Left renal cortex interstitium (tissue), 4 donors: ENCODE measurements at places on chromosomes 11 and 22. TPM values are rescaled to one million over a fixed set of nuclear protein-coding genes. Genes with fewer than 3 reads are reported as not detected.

The TRPC6 gene
- polyA plus RNA-seq = 7.5 TPM

The DDTL gene
- 7.5 TPM for polyA plus RNA-seq

GRCh38 chr11:122160841-122161590, 45.0 kb upstream of the BLID start:
- DNase-seq = no peak

- no peak for DNase-seq
Measured at GRCh38 chr11:115085461-115086210, 407.3 kb downstream of the NXPE2 start.

- no peak for DNase-seq
Measured at GRCh38 chr11:122612123-122612824, 43.2 kb upstream of the UBASH3B start.

DNA sequence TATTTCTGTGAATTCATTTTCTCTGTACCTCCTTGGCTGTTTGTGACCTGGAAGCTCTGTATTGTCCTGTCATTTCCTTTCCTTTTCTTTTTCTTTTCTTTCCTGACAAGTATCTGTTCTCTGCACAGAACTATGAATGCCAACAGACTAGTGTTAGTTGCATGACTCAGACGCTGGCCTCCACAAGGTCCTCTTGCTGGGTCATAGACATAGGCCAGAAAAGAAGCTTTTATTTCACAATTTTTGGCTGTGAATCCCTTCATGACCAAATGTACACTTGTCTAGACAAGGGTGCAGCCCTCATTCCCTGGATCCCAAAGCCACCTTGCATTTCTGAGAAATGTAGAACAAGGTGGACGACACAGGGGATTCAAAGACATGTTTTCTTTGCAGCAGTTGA, 104.1 kb upstream of the MTNR1B start:
- no peak for DNase-seq

- DNase-seq = no peak
Measured at GRCh38 chr11:20875889-20876288, 206.5 kb downstream of the NELL1 start.

- no peak for DNase-seq
Measured at GRCh38 chr11:26958005-26958701, 35.8 kb upstream of the FIBIN start.

DNA sequence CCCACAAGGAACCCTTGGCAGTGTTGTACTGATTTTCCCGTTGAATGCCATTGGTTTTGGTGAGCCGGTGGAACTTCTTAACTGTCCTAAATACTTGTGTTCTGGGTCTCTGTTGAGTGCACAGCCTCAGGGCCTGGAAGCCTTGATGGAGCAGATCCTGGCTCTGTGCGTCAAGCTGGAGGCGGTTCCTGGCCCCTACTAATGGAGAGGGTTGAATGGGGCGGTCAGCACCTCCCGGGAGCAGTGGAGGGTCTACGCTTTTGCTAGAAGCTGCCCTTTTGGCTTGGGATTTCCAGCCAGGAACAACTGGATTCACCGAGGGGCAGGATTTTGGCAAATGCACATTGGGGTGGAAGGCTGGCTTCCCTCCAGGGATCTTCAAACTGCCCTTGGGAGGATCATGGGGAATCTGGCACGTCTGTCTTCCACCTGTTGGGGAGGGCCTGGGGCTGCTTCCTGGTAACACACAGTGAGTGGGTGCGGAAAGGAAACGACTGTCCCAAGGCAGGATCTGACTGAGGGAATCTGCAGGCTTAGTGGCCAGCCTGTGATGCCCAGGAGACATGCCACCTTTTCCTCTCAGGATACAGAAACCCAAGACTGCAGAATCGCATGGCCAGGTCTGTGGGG, 6.9 kb upstream of the OSBPL5 start:
- no peak for DNase-seq

DNA sequence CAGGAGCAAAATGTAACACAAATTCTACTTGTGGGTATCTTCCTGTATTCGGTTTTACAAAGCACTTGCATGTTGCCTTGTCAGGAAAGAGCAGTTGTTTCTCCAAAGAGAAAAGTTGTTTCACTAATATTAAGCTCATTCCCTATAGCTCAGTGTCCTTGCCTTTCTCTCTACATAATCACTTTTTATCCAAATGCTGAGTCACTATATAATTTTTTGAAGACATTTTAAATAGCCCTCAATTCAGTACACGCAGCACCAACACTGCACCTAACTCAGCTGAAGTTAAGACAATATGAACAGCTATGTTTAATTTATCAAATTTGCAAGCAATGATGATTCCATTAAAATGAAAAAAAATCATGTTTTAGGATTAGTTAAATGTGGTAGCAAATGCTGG, 14.5 kb upstream of the MRTFA start:
- DNase-seq = no peak

The XRCC6 gene
- polyA plus RNA-seq = 314 TPM

DNA sequence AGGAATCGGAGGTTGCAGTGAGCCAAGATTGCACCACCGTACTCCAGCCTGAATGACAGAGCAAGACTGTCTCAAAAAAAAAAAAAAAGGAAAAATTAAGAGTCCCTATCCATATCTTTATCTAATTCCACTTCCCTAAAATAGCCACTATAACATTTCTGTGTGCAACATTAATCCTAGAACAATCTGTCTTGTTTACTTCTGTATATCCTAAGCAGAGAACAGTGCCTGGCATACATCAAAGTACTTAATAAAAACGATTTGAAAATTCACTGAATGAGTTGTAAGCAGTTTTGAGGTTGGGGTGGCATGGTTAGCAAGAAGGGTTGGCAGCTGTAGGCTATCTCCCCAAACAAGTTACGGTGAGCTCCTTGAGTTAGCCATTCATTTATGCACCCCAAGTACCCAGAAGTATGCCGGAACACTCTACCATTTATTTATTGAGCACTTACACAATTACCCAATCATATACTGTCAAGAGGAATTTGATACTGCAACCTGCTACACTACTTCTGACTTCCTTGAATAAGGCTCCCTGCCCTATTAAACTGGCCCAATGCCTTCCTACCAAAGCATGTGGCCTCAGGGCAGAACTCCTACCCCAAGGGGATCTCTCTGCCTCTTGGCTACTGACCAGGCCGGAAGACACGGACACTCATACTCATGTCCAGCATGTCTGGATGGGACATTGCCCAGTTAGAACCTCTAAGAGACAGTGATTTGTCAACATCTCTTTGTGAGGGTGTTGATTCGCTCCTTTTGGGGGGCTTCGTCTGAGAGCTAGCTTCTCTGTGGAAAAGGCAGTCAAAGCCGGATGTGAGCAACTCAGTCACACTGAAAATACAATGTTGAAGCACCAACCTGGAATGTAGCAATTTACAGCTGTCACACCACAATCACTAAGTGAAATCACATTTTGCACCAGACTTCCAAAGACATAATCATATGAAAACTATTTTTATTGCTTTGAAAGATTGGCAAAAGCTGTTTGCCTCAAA, 16.3 kb upstream of the TMEM41B start:
- no peak for DNase-seq

The CDC42BPG gene
- polyA plus RNA-seq = 5.2 TPM

- DNase-seq = no peak
Measured at GRCh38 chr11:20194470-20194869, 34.2 kb upstream of the DBX1 start.

DNA sequence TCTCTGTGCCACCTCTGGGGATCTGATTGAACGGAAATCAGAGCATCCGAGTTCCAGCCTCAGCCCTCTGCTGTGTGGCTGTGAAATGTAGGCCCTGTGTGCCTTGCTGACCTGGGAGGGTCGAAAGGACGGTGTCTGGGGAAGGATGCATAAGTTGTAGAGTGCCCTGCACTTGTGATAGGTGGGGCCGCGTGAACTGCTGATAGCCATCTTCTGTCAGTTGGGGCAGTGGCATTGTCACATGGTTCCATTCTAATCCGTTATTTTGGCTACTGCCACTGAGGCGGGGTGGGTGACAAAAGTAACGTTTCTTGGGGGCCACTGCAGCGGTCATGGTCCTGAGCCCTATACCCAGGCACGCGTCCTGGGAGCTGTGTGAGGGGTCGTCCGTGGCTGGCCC, 63.4 kb downstream of the LRP5 start:
- no peak for DNase-seq

GRCh38 chr11:91926965-91927364, 297.7 kb upstream of the FAT3 start:
- DNase-seq = no peak

The PATE2 gene
- not detected for polyA plus RNA-seq

DNA sequence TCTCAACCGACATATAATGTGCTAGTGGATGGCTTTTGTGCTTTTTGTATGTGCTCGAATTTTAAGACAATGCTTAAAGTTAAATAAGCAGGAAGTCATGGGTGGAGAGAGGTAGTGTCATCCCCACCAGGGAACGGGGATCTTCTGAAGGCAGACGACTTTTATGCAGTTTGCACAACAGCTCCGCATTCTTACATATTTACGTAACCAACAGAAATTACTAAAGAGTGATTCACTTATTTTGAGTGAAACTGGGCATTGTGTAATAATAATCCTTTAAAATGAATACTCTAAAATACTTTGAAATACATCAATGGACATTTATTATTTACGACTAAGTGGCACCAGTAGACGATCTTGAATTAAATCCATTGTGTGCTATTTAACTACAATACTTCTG, 305.1 kb downstream of the CNTN5 start:
- DNase-seq = no peak

The TSGA10IP gene
- polyA plus RNA-seq = not detected

DNA sequence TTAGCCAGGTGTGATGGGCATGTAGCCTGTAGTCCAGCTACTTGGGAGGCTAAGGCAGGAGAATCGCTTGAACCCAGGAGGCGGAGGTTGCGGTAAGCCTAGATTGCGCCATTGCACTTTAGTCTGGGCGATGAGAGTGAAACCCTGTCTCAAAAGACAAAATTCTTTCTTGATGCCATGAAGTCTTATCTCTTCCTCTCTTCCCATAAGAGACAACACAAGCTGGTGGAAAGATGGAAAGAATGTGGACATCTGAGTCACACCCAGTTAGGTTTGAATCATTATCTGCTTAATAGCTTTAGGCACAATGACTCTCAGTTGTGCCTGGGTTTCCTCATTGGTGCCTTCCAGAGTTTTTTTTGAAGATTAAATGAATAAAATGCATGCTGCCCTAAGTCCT, 35.3 kb downstream of the KREMEN1 start:
- no peak for DNase-seq

GRCh38 chr11:11898648-11899047, 56.9 kb downstream of the USP47 start:
- no peak for DNase-seq

- no peak for DNase-seq
Measured at GRCh38 chr11:72745925-72746550, 6.2 kb downstream of the ARAP1 start.

The ACTN3 gene
- polyA plus RNA-seq = 0.31 TPM

- DNase-seq = peak; percentile 15
Measured at GRCh38 chr11:32829157-32829679, 509 bp upstream of the PRRG4 start.

The SULT4A1 gene
- 4.1 TPM for polyA plus RNA-seq

The ROBO3 gene
- polyA plus RNA-seq = 35.1 TPM

DNA sequence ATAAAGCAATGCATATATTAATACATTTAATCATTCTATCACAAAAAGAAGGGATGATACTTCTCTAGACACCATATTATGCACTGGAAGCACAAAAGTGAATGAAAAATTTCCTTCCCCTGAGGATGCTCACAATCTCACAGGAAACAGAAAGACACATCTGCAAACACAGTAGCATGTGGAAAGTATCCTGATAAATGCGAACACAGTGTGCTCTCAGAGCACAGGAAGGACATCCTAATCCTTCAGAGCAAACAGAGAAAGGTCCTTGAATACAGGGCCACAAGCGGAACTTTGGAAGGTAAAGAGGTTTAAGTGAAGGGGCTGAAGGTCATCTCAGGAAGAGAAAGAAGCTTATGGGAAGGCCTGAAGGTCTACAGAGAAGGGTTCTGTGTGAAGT, 524.6 kb upstream of the LRRC4C start:
- DNase-seq = no peak

- no peak for DNase-seq
Measured at GRCh38 chr11:70597751-70598625, 199.7 kb downstream of the CTTN start.

DNA sequence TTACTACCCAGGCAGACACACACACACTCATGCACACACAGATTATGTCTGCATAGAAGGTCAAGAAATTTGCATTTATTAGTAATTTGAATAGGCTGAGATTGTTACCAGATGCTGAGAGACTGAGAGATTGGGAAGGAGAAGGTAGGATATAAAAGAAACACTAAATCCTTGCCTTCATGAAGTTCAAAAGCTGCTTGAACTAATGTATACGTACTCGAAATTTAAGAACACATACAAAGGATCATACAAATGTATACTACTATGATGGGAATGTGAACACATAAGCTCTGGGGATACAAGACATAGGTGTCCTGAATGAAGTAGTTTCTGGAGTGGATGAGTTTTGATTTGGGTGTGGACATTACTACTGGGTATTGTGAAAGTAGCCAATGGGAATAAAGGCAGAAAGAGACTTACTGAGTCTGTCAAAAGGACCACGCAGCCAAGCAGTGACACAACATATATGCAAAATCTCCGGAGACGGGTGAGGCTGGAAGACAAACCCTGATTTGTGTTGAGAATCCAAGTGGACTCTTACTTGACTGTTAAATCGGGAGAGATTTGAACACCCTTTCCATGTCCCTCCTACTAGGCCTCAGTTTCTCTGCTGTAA, 7.3 kb upstream of the PKNOX2 start:
- no peak for DNase-seq

DNA sequence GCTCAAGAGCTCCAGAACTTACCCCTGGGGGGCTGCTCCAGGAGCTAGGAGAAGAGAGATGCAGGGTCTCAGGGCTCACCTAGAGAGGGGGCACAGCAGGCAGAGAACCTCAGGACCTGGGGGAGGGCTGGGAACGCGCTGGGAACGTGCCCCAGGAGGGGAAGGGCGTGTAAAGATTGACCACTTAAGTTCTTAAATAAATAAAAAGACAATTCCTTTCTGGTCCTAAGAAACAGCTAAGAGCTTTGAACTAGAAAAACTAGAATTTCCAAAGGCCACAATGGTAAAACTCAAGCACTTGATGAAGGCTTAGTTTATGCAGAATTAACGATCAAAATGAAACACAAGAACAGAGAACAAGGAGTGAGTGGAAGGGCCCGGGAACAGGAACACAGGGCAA, 89.1 kb downstream of the CELSR1 start:
- no peak for DNase-seq

The RPS6KB2 gene
- 47.4 TPM for polyA plus RNA-seq

The APOA5 gene
- not detected for polyA plus RNA-seq

DNA sequence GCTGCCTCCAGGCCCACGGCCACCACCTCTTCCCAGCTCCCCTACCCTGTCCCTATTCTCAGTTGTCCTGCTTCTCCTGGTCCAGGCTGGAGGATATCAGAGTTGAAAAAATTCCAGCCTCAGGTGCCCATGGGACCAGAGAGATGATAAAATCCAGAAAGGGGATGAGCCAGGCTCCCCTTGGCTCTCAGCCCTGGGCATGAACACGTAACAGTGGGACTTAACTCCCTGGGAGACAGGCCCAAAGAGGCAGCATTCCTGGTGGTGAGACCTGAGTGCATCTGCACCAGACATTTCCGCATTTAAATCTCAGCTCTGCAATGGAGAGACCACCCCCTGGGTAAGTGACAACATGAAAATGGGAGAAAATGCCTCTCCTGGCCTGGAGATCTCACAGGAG, 10.4 kb upstream of the SLC39A13 start:
- no peak for DNase-seq

The FJX1 gene
- 18.2 TPM for polyA plus RNA-seq
